Activated CD8-positive, alpha-beta memory T cell treated with anti-CD3 and anti-CD28 coated beads, Interleukin-2, amount 50 U/mL, for 4 hours (primary cell): ENCODE measurements at places on chromosomes 16 and 17.

GRCh38 chr16:62240722-62241121, 204.5 kb upstream of the CDH8 start:
- DNase-seq, result no peak

- DNase-seq, result no peak
These were observed 18.8 kb downstream of the CDC42EP4 start for GRCh38 chr17:73293031-73293430.

DNA sequence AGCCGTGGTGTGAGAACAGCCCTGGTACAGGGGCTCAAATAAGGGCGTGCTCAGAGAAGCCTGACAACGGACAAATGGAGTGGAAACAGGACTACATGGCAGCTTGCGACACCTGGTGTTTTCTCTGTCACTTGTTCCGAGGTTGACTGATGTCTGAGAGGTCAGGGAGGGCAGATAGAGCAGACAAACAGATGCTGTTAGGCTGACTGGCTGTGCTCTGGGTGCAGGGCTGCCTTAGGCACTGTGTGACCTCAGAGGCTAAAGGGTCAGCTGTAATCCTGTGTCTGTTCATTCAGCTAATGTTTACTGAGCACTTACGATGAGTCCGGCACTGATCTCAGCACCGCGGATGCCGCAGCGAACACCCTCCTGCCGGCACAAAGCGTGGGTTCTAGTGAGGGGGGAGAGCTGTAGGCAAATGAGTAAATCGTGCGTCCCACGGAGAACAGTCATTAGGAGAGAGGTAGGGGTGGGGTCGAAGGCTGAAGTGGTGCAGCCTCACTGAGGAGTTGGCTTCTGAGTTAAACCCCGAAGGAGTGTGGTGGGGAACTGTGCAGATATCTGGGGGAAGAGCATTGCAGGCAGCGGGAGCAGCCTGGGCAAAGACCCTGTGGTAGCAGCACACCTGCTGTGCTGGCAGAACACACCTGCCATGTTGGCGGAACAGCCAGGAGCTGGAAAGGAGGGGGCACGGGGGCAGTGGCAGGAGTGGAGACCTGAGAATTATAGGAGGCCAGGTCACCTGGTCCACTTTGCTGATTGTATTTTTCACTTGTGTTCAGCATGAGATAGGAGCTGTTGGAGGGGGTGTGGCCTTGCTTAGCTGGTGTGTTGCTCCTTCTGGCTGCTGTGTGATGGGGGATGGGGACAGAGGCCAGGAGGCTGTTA, 35.0 kb downstream of the GPT2 start:
- DNase-seq, result no peak

- no peak for DNase-seq
These were observed 157.9 kb downstream of the WWOX start for GRCh38 chr16:78257376-78257728.

DNA sequence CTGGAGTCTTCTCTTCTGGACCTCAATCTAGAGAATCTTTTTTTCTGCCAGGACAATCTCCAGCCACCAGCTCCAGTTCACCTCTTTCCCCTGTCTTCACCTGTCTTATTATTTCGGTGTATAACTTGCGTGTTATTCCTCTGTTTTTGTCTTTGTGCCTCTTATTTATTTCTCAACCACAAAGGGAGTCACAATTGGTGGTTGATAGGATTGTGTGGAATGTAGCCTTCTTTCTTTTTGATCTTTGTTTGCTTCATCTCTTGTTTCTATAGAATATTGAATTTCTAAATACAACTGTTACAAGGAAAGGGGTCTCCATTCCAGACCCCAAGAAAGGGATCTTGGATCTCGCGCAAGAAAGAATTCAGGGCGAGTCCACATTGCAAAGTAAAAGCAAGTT, 35.9 kb upstream of the HAS3 start:
- DNase-seq, result no peak

DNA sequence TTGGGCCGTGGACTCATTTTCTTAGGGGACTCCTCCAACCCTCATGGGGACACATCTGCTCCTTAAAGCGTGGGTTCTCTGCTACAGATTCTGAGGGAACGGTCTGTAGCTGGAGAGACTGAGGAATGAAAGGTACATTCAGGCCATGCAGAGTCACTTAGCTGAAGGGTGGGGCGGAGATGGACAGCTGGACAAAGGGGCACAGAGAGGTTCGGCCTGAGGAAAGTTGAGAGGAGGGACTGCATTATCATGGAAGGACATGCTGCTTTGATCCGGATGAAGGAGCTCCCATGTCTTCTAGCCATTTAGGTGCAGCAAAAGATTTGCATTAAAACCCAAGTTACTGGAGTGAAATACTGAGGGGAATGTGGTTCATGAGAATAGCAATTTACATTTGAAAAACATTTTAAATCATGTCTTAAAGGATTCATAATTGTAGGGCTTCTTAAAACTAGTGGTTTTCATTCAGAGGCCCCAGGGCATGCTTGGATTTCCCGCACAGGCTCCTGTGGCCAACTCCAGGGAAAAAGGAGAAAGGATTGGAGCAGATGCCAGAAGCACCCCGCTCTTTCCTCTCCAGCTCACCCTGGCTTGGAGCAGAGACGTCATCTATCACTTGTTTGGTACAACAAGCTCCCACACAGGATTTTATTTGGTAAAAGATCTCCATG, 54.2 kb downstream of the CDRT4 start:
- no peak for DNase-seq

- no peak for DNase-seq
These were observed 87.4 kb downstream of the RBFOX1 start for GRCh38 chr16:7420079-7420478.

DNA sequence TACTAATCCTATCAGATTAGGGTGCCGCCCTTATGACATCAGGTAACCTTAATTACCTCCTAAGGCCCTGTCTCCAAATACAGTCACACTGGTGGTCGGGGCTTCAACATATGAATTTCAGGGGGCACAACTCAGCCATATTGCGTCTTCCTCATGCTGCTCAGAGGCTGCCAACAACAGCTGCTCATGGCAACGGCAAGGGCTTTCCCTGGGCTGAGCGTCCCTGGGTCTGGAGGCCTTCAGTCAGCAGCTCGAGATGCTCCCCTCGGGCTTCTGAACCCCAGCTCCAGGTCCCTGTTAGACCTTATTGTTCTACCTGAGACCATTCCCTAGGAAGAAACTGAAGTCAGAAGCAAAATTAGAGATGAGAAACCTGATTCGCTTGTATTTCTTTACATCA, 157.2 kb downstream of the TMEM132E start:
- no peak for DNase-seq

- DNase-seq, result no peak
These were observed 141.6 kb upstream of the XYLT1 start for GRCh38 chr16:17612336-17612735.

- DNase-seq, result peak; percentile 86
These were observed at the start of gene ATAD5 for GRCh38 chr17:30831663-30832437. ATAD5 (plus strand) TSS chr17:30831966; CDS start chr17:30832348, 382 bp downstream.

DNA sequence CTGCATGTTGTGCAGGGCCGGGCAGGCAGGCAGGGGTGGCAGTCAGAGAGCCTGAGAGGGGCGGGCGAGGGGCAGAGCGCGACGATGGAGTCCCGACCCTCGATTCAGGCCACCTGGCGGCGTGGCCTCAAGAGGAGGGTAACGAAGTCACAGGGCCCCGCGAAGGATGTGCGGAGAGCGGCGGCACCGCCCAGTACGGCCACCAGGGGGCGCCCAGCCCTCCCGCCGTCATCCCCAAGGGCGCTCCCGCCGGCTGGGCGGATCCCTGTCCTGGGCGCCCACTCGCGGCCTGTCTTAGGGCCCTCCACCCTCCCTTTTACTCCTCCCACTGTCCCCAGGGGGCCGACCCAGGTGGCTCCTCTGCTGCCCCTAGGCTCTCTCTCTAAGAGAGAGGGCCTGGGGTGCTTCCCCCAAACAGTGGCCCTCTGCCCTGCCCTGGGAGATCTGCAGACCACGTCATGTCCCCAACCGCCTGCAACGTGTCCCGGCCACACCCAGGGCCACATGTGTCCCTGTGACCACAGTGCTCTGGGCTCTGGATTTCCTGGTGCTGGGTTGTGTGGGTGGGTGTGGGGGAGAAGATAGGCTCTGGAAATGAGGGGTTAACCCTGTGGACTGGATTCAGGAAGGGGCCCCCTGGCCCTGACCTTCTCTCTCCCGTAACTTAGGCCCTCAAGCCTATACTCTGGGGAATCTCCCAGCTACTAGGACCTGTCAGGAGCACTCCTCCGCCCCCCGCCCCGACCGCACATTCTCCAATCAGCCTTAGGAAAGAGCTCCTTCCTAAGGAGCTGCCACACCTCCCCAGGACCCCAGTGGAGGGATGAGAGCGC, 5.9 kb downstream of the DPEP2 start:
- peak; percentile 82 for DNase-seq

- no peak for DNase-seq
These were observed 2.8 kb downstream of the WNK4 start for GRCh38 chr17:42783062-42783790.
